Substantia nigra (tissue), 51 donors: ENCODE measurements at places on chromosomes 1 and 21.
A peak's percentile ranks its signal among the peaks of the same experiment; 100 is the strongest.

GRCh38 chr1:160761046-160761445 is 22.0 kb downstream of the SLAMF7 start:
- no peak for DNase-seq

- no peak for DNase-seq
These were observed 76.2 kb upstream of the B3GALT2 start for GRCh38 chr1:193262661-193263060.

GRCh38 chr1:152996633-152997400 is 4.7 kb upstream of the SPRR3 start:
- DNase-seq: no peak

DNA sequence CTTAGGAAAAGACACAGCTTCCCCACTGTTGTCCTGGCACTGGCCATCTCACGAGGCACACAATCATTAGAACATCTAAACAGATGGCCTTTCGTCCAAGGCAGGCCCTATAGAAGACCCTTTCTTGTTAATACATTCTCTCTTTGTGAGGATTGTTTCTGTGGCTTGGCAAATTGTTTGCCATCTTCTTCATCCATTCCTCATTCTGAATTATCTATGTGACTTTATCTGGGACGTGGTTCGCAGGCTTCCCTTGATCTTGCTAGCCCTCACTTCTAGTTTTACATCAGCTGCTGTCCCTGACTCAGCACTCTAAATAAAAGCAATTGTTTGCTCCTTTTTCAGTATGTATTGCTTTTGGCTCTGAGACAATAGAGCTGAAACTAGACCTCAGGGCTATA is 101.1 kb upstream of the ZC3H11B start:
- DNase-seq: no peak

GRCh38 chr1:162878000-162878596 is 17.1 kb upstream of the CCDC190 start:
- no peak for DNase-seq

DNA sequence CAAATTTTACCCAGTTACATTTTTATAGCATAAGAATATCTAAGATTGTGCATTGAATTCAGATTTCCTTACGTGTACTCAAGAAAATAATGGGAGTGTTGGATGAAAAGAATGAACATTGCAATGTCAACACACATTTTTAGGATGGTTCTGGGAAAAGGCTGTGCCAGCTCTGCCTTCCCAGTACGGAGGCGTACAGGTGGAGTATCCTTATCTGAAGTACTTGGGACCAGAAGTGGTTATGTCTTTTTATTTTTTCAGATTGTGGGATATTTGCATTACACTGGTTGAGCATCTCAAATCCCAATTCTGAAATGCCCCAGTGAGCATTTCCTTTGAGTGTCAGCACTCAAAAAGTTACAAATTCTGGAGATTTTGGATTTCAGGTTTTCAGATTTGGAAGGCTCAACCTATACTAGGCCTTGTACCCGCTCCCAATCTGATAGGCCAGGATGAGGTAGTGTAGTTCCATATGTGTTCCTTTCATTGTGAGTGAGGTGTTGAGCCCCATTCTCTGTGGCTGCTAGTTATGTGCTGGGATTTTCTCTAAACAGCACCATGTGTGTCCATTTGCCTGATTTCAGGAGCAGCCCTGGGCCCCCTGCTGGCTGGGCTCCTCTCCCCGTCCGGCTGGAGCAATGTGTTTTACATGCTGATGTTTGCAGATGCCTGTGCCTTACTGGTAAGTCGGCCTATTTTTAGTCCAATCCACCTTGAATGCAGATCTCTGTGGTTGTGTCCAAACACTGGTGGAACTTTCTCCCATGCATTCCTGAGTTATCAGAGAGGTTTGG is 60.8 kb downstream of the SLC37A1 start:
- DNase-seq: no peak

DNA sequence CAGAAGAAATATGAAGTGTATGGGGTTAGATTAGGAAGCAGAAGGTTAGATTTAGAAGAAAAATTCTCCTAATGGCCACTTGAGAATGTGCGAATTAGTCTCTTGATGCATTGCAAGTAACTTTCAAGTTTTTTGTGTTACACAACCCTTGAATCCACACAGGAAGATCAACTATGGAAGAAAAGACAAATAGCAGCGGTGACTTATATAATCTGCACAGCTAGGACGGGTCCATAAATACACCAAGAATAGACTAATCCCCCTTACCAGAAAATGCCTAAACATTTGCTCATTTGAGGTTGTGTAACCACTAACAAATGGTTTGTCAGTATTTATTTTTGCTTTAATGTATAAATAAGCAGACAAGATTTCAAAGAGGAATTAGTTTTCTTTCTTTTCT is 182.6 kb downstream of the TGFB2 start:
- DNase-seq: no peak

DNA sequence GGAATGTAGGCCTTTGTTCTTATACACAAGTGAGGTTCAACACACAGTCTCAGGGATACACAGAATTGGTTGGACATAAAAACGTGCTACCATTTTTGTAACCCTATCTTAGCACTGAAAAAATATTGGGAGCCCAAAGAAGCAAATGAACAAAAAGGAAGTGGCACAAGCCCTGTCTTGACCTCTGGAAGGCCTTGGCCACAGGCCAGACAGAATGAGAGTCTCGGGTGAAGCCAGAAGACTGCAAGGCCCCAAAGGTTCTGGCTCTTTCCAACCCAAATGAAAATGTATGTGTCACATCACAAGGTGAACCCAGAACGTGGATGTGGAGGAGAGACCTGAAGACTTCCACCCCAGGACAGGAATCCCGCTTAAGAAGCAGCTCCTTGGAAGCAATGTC is 57.3 kb downstream of the PGBD5 start:
- no peak for DNase-seq

DNA sequence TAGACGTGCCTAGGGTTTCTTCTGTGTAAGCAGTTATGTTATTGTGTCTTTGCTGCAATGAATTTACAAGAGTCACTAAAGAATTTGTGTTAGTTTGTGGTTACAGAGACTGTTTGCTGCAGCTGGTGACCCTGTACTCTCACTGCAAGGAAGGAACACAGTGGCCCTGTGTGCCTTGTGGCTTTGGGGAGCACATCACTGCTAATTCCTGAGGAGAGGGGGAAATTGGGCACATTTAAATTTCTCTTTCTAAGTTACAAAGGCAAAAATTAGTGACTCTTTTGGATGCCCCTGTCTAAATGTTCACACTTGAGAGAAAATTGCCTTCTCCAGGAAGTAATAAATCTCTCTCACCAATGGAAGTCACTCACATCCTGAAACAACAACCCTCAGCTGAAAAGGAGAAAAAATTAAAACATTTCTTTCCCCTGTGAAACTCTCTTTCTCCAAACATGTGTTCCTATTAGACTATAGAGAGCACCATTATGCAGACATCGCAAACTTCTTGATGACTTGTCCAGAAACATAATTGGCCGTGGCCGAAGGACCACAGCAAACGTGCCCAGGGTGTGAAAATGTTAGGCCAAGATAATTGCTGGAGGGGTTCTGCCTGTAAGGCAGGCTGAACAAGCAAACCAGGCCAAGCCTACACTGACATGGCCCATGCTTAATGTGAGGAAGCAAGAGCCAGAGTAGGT is 32.3 kb upstream of the SPAG17 start:
- no peak for DNase-seq

- DNase-seq: no peak
These were observed 4.0 kb upstream of the CAP1 start for GRCh38 chr1:40036574-40036973.

DNA sequence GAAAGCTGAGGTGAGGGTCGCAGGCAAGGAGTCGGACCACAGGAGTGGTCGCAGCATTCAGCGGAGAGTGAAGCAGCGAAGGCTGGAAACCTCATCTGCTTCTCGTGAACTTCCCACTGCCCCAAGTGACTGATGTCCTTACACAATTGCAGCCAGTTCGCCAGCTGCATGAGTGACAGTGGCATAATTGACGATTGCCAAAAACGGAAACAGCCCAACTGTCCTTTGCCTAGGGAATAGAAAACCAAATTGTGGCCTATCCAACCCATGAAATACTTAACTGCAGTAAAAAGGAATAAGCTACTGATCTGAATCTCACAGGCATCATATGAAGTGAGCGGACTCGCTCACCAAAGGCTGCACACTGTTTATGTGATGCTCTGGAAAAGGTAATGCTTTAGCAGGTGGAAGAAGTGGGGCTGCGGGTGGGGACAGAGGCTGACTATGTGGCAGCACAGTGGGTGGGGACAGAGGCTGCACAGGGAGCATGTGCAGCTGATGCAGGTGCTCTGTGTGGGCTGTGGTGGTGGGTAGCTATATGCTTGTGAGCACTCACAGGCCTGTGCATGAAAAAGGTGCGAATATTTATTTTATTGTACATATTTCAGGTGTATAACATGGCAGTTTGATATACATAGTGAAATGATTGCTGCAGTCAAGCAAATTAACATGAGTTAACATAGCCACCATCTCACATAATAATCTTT is 4.2 kb upstream of the NLRP3 start:
- no peak for DNase-seq

DNA sequence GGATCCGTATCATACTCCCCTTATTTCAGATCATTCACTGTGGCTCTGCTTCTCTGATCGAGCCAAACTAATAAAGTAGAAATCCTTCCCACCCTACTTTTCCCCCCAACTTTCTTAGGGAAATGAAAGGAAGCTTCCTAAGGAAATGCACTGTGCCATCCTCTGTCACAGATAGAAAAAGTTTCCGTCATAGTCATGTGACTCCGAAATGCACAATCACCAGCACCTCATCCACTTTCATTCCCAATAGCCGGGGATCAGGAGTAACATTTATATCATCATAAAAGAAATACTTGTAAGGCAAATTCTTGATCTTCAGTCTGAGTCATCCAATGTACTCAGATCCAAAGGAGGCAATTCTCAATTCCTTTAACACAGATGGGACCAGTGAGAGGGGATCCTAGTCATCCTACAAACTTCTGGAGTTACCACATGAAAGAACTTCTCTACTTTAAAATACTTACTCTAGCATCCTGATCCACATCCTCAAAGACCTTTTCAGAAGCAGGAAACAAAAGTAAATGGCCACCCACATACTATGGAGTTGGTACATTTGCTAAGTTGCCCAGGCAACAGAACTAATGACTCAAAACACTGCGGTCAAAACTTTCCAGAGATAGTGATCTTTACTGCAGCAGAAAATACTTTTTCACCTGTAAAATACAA is 97.8 kb upstream of the ZC3H11B start:
- no peak for DNase-seq

DNA sequence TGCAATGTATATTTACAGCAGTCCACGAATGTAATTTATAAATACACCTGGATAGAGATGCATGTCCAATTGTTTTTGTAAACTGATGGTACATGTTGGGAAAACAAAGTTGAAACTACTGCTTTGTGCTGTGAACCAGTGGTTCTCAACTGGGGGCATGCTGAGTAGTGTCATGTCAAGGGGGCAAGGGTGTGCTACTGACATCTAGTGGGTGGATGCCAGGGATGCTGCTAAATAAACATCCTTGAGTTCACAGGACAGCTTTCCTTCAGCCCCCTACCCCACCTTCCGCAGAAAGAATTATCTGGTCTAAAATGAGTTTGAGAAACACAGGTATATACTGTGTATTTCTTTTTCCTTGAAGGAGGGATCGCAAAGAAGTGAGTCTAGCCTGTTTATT is 95.9 kb downstream of the RASAL2 start:
- no peak for DNase-seq

- peak; percentile 73 for DNase-seq
These were observed 3.3 kb upstream of the ZBTB18 start for GRCh38 chr1:244047621-244048255.

- DNase-seq: no peak
These were observed 27.1 kb downstream of the RNF115 start for GRCh38 chr1:145796753-145797152.

DNA sequence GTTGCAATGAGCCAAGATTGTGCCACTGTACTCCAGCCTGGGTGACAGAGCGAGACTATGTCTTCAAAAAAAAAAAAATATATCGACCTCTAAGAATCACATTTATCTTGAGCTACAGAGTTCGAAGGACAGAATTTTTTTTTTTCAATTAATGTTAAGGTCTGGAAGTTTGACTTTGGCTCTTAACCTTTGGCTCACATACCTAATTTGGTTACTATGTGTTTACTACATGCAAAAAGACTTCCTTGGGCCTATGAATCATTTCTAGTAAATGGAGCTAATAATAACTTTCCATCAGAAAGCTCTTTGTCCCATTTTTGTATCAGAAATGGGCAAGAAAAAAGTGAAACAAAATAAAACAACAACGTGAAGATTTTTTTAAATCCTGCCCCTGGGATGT is 351.2 kb downstream of the SMYD3 start:
- DNase-seq: no peak

DNA sequence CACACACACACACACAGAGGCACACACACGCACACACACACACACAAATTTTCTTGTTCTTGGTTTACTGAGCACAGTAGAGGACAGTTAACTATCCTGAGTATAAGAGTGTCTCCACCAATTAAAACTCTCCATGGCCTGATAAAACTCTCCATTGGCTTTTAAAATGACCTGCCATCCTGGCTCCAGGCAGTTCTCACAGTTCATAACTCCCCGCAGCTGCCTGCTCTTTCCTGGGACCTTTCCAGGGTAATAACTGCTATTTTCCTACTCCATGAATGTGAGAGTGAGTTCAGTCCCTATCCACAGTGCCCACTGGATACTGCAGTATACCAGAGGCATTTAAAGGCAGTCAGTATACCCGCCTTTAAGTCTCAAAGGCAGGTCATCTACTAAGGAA is 351.5 kb downstream of the PLPP3 start:
- no peak for DNase-seq

- DNase-seq: no peak
These were observed 10.3 kb upstream of the LHX4 start for GRCh38 chr1:180219776-180220175.

GRCh38 chr1:154425172-154425571 is 20.0 kb downstream of the IL6R start:
- no peak for DNase-seq

DNA sequence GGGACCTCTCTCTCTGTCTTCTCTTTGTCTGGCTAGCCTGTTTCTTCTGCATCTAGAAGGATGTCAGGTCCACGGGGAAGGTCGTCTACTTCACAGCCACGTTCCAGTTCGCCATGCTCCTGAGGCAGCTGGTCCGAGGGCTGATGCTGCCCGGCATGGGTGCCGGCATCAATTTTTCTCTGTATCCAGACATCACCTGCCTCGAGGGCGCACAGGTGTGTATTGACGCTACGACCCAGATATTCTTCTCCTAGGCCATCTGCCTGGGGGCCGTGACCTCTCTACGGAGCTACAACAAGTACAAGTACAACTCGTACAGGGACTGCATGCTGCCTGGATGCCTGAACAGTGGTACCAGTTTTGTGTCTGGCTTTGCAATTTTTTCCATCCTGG is 841.6 kb upstream of the TMPRSS15 start:
- no peak for DNase-seq

- no peak for DNase-seq
These were observed 4.5 kb downstream of the TTC24 start for GRCh38 chr1:156583821-156584622.

- DNase-seq: no peak
These were observed 180.4 kb upstream of the FOXD3 start for GRCh38 chr1:63142001-63142400.

- DNase-seq: no peak
These were observed 13.4 kb downstream of the ATF3 start for GRCh38 chr1:212621949-212622305.
